ENCODE measurements at places on chromosomes 7 and 10. TPM values are rescaled to one million over a fixed set of nuclear protein-coding genes. Genes with fewer than 3 reads are reported as not detected.

DNA sequence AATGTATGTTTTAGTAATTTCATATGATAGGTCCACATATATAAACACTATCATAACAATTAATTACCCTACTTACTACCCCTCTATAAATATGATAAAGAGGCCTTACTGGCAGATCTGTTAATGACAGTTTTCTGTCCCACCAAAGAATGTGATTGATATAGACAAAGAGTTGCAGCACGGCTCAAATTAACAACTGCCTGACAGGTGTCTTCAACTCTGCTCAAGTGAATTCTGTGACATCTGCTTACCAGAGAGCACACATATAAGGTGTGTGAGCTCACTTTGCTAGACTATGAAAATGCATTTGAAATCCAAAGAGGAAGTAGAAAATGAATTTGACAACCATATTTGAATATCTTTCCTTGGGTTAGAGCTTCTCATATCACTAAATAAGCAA is 36.6 kb downstream of the CACNA2D1 start:
- no peak for DNase-seq

- no peak for DNase-seq
Measured at GRCh38 chr7:34015651-34016050, 110.3 kb downstream of the BMPER start.

DNA sequence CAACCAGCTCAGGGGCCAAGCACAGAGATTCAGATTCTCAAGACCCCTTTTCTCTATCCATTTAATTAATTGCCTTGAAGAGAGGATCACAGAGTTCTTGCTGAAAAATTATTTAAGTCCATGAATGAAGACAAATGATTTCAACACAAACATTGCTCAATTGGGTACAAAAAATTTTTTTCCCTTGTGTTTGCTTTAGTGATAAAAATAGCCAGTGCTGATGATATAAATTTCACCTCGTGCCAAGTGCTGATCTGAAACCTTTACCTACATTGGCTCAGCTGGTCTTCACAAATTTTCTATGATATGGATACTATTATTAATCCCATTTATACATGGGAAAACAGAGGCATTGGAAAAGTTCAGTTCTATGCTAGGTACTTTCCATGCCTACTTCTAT is 377.1 kb downstream of the NRG3 start:
- DNase-seq: no peak

DNA sequence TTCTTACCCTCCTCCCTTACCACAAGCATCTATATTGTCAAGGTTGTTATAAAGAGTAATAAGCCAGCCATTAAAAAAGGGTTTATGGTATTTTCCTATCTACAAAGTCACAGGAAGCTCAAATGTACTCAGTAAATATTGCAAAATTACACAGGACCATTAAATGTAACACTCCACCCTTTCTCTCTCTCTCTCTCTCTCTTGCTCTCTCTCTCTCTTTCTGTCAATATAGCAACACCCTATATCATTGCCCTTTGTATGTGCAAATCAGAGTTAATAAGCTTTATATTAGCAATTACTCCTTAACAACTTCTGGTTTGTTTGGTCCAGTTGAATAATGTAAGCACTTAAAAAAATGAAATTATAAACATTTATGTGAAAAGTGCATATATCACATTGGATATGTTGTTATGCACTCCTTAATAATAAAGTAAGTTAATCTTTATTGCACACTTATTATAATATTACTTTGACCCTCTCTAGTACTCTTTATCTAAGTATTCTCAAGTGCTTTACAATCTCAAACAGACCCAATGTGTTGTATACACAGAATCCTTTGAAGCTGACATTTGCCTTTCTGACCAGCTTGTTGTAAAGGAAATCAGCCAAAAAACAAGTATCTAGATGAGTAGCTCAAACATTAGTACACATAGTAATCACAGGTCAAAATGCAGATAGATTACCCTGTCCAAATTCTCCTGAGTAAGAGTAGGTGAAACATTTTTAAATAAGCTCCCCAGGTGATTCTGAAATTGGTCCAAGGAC is 93.2 kb downstream of the CFTR start:
- DNase-seq: no peak

- no peak for DNase-seq
Measured at GRCh38 chr10:115063701-115064658, 29.2 kb upstream of the ATRNL1 start.

RELN gene
- total RNA-seq: 0.07 TPM

GPR26 gene
- total RNA-seq: not detected
